ENCODE measurements at places on chromosomes 5 and 9.

GRCh38 chr5:133885566-133885965 lies 82.9 kb downstream of the C5orf15 start:
- no peak for DNase-seq

DNA sequence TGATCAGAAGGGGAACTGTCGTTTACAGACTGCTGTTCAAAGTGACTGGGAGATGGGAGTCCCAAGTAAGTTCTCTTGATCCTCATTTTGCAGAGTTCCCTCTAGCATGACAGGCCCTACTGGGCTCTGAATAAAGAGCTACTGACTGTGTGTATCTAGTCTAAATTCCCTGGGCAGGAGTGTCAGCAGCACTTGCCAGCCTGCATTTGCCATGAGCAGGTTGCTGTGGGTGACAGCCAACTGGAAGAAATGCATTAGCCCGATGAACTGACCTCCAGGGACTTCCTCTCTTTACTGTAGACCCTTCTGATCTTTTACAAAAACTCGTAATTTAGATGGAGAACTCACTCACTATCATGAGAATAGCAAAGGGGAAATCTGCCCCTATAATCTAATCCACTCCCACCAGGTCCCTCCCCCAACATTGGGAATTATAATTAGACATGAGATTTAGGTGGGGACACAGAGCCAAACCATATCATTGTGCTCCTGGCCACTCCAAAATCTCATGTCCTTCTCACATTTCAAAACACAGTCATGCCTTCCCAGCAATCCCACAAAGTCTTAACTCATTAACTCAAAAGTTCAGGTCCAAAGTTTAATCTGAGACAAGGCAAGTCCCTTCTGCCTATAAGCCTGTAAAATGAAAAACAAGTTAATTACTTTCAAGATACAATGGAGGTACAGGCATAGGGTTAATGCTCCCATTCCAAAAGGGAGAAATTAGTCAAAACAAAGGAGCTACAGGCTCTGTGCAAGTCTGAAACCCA lies 78.9 kb upstream of the CXCL14 start:
- DNase-seq, result no peak

GRCh38 chr5:87541033-87541432 lies 128.3 kb upstream of the CCNH start:
- peak; percentile 74 for DNase-seq

- no peak for DNase-seq
Measured at GRCh38 chr9:16624744-16625117, 245.7 kb downstream of the BNC2 start.

All from caudate nucleus (tissue), 63 donors.